Keratinocyte (primary cell): ENCODE measurements at places on chromosomes 16 and 17. TPM values are rescaled to one million over a fixed set of nuclear protein-coding genes. Genes with fewer than 3 reads are reported as not detected.
A peak's percentile ranks its signal among the peaks of the same experiment; 100 is the strongest.

FBXL20 gene
- polyA plus RNA-seq: 3.5 to 5.8 TPM (median 4.9 TPM) in 3 replicates

ANKS4B gene
- polyA plus RNA-seq: not detected in 3 replicates

TEKT5 gene
- 0.08 to 0.23 TPM in 2 of 3 replicates, not detected in the other for polyA plus RNA-seq

C17orf107 gene
- polyA plus RNA-seq: 0.31 to 0.68 TPM (median 0.33 TPM) in 3 replicates

ULK2 gene
- polyA plus RNA-seq: 16.8 to 23.2 TPM (median 22.1 TPM) in 3 replicates

ALOX12B gene
- 0.43 to 0.75 TPM (median 0.47 TPM) in 3 replicates for polyA plus RNA-seq

PDP2 gene
- 16.5 to 18.5 TPM (median 17.3 TPM) in 3 replicates for polyA plus RNA-seq

RNF43 gene
- polyA plus RNA-seq: 5.3 to 16.4 TPM (median 15.0 TPM) in 3 replicates

ADAM11 gene
- polyA plus RNA-seq: 0.03 to 0.17 TPM (median 0.15 TPM) in 3 replicates

ADGRG1 gene
- 28.4 to 94.9 TPM (median 38.4 TPM) in 3 replicates for polyA plus RNA-seq

GRCh38 chr17:13182854-13183253 lies 165.0 kb upstream of the ELAC2 start:
- no peaks in the 10 kb centered on the region for H3K36me3 ChIP-seq
- H3K27ac ChIP-seq: no peak overlapping the region
- no peak for DNase-seq
- no peaks in the 10 kb centered on the region for H3K27me3 ChIP-seq

DNA sequence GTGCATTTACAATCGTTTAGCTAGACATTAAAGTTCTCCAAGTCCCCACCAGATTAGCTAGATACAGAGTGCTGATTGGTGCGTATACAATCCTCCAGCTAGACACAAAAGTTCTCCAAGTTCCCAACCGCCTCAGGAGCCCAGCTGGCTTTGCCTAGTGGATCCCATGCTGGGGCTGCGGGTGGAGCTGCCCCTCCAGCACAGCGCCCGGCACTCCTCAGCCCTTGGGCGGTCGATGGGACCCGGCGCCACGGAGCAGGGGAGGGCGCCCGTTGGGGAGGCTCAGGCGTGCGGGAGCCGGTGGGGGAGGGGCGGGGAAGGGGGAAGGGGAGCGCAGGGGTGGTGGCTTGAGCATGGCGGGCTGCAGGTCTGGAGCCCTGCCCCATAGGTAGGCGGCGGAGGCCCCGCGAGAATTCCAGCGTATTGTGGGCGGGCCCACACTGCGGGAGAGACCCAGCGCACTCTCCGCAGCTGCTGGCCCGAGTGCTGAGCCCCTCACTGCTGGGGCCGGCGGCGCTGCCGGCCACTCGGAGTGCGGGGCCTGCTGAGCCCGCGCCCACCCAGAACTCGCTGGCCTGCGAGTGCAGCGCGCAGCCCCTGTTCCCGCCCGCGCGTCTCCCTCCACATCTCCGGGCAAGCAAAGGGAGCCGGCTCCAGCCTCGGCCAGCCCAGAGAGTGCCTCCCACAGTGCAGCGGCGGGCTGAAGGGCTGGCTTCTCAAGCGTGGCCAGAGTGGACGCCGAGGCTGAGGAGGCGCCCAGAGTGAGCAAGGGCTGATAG lies 907.5 kb downstream of the CDH8 start:
- H3K4me1 ChIP-seq: no peaks in the 10 kb centered on the region
- H3K36me3 ChIP-seq: no peaks in the 10 kb centered on the region
- no peak overlapping the region for H3K4me3 ChIP-seq
- DNase-seq: no peak
- no peaks in the 10 kb centered on the region for H3K27me3 ChIP-seq
- H3K27ac ChIP-seq: no peak overlapping the region

DNA sequence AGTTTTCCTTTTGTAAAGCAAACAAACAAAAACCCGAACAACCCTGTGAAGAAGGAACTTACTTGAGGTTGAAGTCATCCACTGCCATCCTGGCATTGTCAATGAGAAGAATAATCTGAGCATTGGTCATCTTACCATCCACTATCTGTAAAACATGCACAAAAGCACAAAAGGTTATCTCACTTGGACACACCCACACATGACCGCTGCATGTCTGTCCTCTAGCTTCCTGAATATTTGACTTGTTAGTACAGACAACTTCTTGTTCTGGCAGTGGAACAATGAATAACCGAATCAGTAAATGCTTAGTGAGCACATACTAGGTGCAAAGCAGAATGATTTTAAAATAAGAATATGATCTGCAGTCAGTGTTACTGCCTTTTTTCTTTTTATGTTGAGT lies 6.1 kb downstream of the KRT23 start:
- no peak overlapping the region for H3K27ac ChIP-seq
- no peaks in the 10 kb centered on the region for H3K27me3 ChIP-seq
- no peaks in the 10 kb centered on the region for H3K36me3 ChIP-seq
- no peak overlapping the region for H3K4me3 ChIP-seq
- peaks cover 6% of the 10 kb centered on the region for H3K4me1 ChIP-seq

DNA sequence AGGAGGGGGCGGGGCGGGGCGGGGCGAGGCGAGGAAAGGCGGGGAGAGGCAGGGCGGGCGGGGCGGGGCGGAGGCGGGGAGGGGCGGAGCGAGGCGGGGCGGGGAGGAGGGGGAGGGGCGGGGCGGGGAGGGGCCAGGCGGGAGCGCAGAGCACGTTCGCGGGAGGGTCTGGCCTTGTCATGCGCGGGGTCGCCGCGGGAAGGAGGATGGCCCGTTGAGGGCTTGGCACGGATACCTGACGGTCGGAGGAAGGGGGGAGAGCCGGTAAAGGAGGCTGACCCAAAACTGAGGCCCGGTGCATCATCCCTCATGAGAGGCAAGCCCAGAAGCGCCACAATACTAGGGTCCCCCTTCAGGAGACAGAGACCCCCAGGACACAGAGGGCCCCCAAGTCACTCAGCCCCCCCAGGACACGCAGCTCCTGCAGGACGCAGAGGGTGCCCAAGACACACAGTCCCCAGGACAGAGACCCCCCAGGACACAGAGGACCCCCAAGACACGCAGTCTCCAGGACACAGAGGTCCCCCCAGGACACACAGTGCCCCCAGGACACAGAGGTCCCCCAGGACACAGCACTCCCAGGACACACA lies 593 bp upstream of the WDR45B start:
- no peak overlapping the region for H3K27ac ChIP-seq
- H3K4me1 ChIP-seq: peaks cover 10% of the 10 kb centered on the region
- no peaks in the 10 kb centered on the region for H3K27me3 ChIP-seq
- H3K36me3 ChIP-seq: peaks cover 9% of the 10 kb centered on the region
- H3K4me3 ChIP-seq: peak overlapping the region; percentile 37
